Thymus (tissue), 14 donors: ENCODE measurements at places on chromosomes 4 and X. TPM values are rescaled to one million over a fixed set of nuclear protein-coding genes. Genes with fewer than 3 reads are reported as not detected.

The ARSJ gene
- polyA plus RNA-seq, result 1.1 TPM

DNA sequence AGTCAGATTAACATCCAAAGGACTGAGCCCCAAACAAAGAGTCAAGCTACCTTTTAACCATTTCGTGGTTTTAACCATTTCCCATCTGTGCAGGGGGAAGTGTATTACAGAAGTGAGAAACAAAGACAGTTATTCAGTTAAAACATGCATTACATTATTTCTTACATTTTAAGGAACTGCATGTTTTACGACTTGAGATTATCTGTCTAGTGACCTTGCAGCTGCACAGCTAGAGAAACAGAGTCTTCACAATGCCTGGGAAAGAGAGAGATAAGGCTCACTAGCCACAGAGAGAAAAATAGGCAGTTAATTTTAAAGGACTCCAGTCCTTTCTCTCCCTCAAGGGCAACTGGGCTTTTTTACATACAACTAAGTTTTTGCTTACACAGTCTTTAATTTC, 48.7 kb upstream of the KLHL4 start:
- DNase-seq, result no peak

- DNase-seq, result no peak
Measured at GRCh38 chr4:128107766-128108165, 46.7 kb downstream of the LARP1B start.

DNA sequence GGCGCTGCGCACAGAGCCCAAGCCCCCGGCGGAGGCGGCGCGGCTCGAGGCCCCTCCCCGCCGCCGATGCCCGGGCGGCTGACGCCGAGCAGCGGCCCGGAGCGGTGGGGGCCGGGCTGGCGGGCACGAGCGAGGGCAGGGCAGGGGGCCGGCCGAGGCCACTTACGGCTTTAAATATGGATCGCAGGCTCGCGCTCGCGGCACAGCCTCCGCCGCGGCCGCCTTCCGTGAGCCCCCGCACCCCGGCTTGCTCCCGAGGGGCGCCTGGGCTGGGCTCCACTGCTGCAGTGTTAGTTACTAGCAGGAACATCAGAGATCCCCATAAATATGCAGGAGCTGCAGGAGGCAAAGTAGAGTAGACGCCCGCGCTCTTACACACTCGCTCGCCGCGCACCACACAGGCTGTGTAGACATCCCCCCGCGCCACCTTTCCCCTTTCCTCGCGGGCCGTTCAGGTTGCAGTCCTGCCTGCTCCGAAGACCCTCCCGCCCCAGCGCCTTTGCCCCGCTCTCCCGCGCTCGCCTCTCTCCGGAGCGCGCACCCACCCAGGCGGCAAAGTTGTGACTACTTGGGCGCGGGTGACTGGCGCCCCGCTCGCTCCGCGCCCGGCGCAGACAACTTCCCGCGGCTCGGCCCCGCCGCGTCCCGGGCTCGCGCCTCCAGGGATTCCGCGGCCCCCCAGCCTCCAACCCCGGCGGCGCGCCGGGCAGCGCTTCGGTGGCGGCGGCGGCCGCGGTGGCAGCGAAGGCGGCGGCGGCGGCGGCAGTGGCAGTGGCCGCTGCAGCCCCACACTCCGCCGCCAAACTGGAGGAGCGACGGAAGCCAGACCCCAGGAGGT, 152.0 kb upstream of the SLC4A4 start:
- DNase-seq, result peak; percentile 39

DNA sequence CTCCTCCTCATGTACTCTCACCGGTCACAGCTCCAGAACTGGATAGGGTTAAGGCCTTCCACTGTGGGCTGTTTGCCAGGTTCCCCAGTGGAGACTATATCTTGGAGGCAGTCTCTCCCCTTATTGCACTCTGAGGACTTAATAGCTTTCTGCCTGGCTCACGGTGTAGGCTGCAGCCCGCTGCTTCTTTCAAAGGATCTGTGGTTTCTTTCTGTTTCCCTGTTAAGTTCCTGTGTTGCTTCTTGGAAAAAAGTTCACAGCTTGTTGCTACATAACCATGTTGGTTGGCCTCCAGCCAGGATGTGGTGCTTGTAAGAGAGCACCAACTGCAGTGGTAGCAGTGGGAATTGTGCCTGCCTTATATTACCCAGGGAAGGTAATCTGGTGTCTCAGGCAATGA, 24.9 kb upstream of the ZDHHC15 start:
- DNase-seq, result no peak

GRCh38 chrX:20233336-20233735, 33.4 kb downstream of the RPS6KA3 start:
- DNase-seq, result no peak

DNA sequence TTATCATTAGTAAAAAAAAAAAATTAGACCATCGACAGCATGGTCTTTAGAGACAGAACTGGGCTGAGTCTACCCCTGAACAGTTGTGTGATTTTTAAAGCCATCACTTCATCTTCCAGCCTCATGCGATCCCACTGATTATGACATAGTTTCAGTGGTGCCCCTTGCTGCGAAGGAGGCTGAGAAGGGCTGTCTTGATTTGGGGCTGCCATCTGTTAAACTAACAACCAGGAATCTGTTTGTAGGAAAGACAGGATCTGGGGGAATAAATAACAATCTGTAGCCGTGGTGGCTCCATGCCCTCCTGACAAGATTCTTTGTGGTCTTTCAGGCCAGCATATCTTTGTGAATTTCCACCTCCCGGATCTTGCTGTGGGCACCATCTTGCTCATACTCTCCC, 17.1 kb downstream of the SLC34A2 start:
- DNase-seq, result no peak

The SSX4 gene
- polyA plus RNA-seq, result 0.02 TPM

DNA sequence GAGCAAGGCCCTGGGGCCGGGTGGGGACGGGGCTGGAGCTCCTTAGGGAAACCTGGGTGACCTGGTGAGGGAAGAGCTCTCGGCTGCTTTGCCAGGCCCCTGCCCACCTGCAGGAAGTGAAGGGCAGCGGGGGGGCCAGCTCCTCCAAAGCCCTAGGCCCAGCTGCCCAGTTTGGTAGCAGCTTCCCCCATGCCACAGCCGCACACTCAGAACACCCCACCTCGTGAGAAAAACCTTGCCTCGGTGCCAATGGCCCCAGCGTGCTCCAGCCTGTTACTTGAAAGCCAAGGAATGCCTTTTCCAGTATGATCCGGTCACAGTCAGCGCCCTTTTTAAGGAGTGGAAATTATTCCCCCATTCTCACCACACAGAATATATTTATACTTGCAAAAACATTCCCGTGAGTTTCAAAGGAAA, 38.3 kb downstream of the ACOX3 start:
- no peak for DNase-seq
